Activated CD8-positive, alpha-beta memory T cell treated with anti-CD3 and anti-CD28 coated beads for 1 hour (primary cell): ENCODE measurements at places on chromosomes 5 and 9.

DNA sequence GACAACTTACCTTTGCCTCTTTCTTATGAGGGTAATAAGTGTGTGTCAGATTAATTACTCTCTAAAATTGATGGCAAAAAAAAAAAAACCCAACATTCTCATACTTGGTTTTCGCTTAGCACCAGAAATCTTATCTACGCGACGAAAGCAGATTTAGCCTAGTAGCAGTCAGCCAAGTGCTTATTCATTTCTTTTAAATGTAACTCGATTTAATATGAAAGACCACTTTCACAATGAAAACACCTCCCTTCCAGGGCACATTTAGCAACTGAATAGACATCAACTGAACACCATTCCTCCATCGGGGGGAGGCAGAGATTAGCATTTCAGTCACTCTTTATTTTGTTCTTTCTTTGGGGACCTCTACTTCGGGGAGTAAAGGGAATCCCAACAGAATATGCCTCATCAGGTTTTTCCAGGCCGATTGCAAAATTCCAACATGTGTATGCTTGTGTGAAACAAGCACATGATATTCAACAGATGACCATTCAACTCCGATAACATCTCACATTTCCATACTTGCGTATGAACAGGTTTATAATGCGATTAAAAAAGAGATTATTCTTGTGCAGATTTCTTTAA, 124.1 kb upstream of the RETREG1 start:
- no peak for DNase-seq

GRCh38 chr5:145848854-145849253, 13.7 kb upstream of the PRELID2 start:
- DNase-seq: no peak

- peak; percentile 22 for DNase-seq
Observed at GRCh38 chr5:139543423-139543991, 17.6 kb upstream of the UBE2D2 start.

DNA sequence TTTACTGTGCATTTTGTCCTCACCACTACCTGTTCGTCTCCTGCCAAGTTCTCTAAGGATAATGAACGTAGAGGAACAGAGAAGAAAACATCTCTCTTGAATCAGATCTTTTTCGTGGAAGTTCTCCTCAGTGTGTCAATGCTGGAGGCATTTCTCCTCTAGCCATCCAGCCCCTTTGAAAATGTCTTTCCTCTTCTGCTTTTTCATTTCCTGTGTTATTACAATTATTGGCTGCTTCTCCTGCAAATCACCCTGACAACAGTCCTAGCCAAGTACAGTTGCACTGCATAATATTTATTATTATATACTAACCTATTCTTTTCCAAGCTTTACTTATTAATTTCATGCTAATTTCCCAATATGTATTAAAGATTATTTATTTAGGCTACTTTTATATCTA, 61.8 kb upstream of the TRPM3 start:
- no peak for DNase-seq

DNA sequence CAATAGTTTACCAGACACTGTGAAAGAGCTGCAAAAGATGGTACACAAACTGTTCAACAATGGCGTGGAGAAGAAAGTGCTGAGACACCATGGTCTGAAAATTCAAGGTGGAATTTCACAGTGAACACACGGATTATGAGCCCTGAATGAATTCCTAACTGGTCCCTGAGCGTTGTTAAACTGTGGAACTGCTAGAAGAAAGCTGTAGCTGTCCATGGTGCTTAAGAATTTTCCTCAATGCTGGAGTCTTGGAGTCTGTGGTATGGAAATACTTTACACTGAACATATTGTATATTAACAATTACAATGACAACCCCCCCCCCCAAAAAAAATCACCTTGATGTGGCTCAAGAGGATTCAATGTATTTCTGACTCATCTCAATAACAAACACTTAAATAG, 68.5 kb downstream of the SLC24A2 start:
- DNase-seq: no peak

- DNase-seq: no peak
Observed at GRCh38 chr9:27386571-27387091, 89.7 kb upstream of the EQTN start.

GRCh38 chr5:173963182-173963838, 25.7 kb upstream of the C5orf47 start:
- DNase-seq: no peak

DNA sequence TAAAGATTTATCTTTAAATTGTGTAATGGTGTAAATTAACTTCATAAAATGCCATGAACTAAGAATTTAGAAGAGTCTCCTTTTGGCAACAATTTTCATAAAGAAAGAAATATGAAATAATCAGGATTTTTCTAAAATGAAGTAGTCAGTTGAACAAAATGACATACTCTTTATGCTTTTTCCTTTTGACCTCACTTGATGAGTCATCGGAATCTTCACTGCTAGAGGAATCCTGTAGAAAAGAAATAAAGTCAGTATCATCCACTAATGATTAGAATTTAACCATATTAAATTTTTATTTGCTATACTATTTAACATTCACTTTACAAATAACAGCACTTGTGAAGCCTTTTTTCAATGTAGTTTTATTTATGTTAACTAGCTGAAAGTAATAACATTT, 26.1 kb downstream of the CHD1 start:
- no peak for DNase-seq

DNA sequence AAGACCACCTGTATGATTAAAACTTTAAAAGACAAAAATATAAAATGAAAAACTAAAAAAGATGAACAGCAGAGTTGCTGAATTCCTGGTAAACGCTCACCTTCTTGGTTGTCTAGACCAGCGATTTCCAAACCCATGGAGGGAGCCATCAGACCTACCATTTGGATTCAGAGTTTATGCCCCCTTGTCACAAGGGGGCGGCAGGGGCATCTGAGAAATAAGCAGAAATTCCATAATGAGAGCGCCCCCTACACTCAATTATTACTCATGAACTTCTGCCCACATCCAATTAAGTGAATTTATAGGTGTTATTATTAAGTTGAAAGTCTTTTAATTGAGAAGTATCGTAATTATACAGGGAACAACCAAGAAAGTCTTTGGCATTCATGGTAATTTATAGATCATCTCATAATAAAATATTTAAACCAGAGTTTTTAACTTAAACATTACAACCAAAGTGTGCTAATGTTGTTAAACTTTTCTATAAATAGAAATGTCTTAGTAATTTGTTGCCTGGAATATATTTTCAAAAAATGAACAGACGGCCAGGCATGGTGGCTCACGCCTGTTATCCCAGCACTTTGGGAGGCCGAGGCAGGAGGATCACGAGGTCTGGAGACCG, 35.2 kb upstream of the SPATA31C2 start:
- DNase-seq: peak; percentile 35

DNA sequence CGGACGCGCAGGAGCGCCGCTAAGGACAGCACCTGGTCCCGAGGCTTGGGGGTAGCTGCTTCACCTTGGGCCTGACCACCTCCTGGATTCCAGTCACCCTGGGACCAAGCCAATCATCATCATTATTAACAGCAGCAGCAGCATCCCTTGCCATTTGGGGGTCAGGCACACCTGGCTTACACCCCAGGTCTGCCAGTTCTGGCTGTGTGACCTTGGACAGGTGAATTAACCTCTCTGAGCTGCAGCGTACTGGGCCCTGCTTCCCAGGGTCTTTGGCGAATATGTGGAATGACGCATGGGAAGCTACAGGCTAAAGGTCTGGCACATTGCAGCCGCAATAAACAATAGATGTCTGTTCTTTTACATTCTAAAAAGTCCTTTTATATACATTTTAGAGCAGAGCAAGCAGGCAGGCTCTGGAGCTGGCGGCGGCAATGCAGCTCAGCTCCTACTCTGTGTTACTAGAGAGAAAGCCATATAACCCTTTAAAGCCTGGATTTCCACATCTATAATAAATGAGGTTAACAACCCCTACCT, 97.8 kb upstream of the CPLX2 start:
- DNase-seq: no peak

- DNase-seq: no peak
Observed at GRCh38 chr5:142036918-142037317, 24.1 kb upstream of the GNPDA1 start.

- DNase-seq: no peak
Observed at GRCh38 chr5:134022333-134022732, 17.6 kb upstream of the VDAC1 start.

GRCh38 chr9:83622939-83623678, at the start of gene IDNK:
Gene IDNK (plus strand): TSS chr9:83623143. CDS start chr9:83623172, 29 bp downstream.
- DNase-seq: no peak

- DNase-seq: no peak
Observed at GRCh38 chr9:84966876-84967830, 297.6 kb downstream of the NTRK2 start.

DNA sequence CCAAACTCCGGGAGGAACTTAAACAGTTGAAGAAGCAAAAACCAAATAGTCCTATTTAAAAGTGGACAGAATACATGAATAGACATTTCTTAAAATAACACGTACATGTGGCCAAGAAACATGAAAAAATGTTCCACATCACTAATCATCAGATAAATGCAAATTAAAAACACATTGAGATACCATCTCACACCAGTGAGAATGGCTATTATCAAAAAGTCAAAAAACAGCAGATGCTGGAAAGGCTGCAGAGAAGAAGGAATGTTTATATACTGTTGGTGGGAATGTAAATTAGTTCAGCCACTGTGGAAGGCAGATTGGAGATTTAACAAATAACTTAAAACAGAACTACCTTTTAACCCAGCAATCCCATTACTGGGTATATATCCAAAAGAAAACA, 283.0 kb upstream of the IZUMO3 start:
- DNase-seq: no peak

DNA sequence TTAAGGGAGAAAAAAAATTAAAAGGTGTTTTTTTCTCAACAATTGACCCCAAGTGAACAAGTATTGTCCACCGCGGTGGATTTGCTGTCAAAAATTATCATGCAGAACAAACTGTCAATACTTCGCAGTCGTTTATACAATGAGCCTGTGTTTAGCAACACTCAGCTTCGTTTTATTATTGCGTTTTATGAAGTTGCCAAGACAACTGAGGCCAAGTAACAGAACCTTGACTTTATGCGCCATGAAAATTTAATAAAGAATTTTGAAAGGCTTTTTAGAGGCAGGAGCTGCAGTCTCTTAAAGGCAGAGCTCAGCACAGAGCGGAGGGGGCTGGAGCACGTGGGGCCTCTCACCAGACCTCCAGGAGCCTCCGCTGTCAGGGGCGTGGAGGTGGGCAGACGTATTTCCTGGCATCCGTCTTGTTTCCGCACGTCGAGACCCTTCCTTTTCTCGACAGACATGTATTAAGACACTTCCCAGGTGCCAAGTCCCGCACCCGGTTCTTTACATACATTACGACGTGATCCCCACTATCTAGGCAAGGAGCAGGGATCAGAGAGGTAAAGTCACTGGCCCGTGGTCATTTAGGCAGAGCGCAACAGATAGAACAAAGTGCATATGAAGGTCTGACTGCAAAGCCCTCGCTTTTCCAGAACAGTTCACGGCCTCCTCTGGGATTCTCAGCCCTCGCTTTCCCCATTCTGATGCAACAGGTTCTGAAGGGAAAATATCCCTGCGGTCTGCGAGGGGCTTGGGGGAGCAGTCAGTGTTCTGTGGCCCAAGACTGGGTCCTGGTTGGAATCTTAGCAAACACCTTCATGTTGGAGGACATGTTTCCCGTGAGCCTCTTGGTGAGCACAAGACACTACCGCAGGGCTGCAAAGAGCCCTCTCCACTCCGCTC, 164.4 kb downstream of the DAB2IP start:
- DNase-seq: no peak

GRCh38 chr5:40409601-40410000, 270.1 kb upstream of the PTGER4 start:
- no peak for DNase-seq

DNA sequence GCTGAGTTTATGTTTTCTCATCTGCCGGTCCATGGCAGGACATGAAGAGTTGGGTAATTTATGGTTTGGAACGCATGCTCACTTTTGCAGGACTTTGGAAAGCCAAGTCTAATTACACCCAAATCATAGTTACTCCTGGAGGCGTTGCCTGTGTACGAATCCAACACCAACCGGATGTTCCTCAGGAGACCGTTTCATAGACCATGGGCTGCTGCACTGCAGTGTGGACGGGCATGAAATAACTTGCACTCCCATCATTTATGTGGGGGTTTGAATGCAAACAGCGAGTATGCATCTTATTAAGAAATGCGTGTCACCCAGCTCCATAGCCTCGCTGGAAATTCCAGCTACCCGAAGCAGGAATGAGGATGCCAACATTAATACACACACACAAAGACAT, 96.1 kb upstream of the IRX2 start:
- no peak for DNase-seq

DNA sequence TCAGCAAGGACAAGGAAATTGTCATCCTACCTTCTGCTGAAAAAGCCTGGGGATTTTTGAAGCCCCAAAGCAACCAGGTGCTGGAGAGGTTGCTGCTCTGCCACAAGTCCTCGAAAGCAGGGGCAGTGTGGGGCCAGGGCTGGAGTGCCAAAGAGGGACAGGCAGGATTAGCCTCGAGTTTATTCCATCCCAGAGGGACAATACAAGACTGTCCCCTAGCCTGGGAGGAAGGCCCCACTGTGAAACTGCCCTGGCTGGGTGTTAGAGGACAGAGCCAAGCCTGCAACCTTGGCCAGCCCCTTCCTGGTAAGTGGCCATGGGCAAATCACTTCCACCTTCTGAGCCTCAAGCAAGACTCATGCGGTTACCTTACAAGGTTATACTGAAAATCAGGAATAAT, 55.1 kb downstream of the WHRN start:
- DNase-seq: no peak

DNA sequence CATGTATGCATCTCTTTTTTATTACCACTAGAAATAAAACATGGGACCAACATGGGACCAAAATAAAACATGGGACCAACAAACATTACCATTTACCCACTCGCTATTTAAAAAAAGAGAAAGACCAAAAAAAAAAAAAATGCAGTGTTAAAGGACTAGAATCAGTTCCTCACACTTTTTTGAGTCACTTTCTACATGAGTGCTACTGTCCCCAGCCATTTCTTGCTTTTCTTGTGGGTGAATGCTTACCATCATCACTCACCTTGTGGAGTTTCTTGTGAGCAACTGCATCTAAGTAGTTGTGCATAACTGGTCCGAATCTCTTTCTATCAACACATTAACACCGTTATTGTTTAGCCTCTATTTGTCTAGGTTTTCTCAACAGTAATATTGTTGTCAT, 493.6 kb upstream of the RIOK2 start:
- no peak for DNase-seq

GRCh38 chr5:53180538-53180937, 71.0 kb upstream of the MOCS2 start:
- no peak for DNase-seq

DNA sequence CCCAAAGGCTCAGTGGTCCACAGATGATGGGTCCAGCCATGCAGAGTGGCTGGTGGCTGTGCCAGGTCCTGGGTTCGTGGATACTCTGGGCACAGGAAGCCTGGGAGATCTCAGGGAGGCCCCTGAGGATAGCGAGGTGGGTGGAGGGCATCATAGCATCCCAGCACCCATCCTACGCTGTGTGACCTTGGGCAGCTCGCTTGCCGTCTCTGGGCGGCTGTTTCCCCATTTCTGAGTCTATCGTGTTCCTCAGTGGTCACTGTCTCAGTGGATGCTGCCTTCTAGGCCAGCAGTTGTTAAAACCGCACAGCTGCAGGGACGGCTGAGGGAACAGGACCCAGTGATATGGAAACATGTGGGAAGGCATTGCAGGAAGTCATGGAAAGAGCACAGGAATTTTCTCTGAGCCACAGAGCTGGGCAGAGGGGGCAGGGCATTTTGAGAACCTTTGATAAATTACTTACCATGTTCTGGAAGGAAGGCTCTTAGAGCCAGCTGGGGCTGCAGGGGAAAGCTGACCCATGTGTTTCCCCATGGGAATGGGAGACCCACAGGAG, 86.4 kb upstream of the COL5A1 start:
- DNase-seq: no peak

- DNase-seq: no peak
Observed at GRCh38 chr9:127744398-127745110, 9.5 kb upstream of the TOR2A start.

GRCh38 chr5:119292701-119293515, 62.9 kb upstream of the TNFAIP8 start:
- DNase-seq: no peak
